ENCODE measurements at places on chromosomes 1 and 21. TPM values are rescaled to one million over a fixed set of nuclear protein-coding genes. Genes with fewer than 3 reads are reported as not detected.

DNA sequence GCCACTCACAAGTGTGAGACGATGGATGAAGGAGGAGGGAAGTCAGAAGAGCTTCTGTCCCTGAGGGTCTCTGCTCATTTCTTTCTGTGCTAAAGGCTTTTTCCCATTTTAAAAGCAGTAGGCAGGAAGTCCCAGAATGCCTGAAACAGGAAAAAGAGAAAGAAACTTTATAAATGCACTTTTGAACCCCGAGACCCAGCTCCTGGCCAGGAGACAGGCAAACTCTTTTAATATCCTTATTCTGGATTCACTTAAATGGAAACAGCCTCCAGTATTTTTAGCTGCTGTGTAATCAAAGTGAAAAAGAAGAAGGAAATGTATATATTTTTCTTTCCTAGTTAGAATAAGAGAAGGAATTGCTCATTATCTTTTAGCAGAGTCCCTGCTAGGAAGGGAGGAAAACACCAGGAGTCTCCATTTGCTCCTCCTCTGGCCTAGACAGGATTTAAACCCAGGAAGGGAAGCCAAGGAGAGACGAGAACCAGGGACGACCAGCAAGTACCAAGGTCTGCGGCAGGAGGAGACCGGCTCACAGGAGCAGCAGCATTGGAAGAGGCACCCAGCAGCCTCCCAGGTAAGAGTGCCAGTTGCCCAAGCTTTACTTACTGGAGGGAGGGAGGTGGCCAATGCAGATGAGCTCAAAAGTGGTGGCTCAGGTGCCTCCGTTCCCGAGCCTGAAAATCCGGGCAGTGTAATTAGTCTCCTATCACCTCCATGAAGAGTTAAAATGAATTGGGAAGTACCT, at the start of gene TNN:
TSS of gene TNN (plus strand) at position 472 of the 745 bp plus-strand sequence. CDS start 9,586 bp downstream, outside the sequence.
- DNase-seq = no peak

- DNase-seq = no peak
These were observed 1222.1 kb upstream of the NCAM2 start for GRCh38 chr21:19776076-19776475.

GRCh38 chr1:61215676-61216289, 133.4 kb downstream of the NFIA start:
- DNase-seq = no peak

DNA sequence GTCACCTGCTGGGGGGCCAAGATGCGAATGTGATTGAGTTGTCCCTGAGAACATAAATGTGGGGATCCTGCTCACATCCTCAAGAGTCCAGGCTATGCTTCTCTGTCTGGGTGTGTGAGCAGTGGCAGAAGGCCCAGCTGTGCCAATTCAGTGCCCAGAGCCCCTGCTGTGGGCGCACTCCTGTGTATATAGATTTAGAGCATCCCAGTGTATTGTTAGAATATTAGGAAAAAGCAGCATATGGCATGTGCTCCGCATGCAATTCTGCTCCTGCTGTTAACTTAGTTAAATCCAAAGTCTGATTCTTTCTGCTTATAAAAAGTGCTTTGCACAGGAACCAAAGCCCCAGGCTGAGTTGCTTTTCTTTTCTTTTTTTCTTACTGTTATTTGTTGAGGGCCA, 37.8 kb downstream of the FAM78B start:
- DNase-seq = no peak

- no peak for DNase-seq
These were observed 352.0 kb downstream of the NUF2 start for GRCh38 chr1:163673759-163674151.

DNA sequence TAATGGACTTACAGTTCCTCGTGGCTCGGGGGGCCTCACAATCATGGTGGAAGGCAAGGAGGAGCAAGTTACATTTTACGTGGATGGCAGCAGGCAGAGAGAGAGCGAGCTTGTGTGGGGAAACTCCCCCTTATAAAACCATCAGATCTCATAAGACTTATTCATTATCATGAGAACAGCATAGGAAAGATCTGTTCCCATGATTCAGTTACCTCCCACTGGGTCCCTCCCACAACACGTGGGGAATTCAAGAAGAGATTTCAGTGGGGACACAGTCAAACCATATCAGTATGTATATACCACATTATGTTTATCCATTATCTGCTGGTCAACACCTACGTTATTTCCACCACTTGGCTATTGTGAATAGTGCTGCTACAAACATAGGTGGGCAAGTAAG, 352.3 kb upstream of the B3GALT2 start:
- peak; percentile 29 for DNase-seq

DNA sequence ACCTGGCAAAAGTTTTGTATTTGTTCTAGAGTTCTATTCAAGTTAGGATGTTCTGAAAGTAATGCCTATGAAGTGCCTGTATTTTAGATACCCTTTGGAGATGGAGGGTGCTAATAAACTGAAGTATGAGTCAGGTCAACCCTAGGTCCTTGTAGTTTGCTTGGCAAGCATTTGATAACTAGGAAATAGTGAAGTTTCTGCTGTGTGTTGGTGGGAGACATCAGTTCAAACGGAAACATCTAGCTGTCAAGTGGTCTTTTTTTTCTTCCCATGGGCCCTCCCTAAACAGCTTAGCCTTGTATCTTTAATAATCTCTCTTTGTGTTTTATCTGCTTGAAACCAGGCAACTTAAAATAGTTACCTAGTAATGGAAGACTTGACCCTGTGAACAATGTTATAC, 4.5 kb downstream of the MRPS6 start:
- DNase-seq = no peak

Gene CR2
- total RNA-seq = 0.48 TPM

Gene PAQR6
- 3.5 TPM for total RNA-seq

Gene NUDC
- 43.7 TPM for total RNA-seq

Gene EPHB2
- total RNA-seq = not detected
